ENCODE measurements at places on chromosomes 7 and 10. TPM values are rescaled to one million over a fixed set of nuclear protein-coding genes. Genes with fewer than 3 reads are reported as not detected.

- H3K4me3 ChIP-seq: no peak overlapping the region
- no peak overlapping the region for H3K27ac ChIP-seq
- peaks cover 5% of the 10 kb centered on the region for H3K4me1 ChIP-seq
- H3K36me3 ChIP-seq: no peaks in the 10 kb centered on the region
- DNase-seq: no peak
- H3K27me3 ChIP-seq: no peaks in the 10 kb centered on the region
Observed at GRCh38 chr10:60176925-60177324, 212.8 kb downstream of the ANK3 start.

DNA sequence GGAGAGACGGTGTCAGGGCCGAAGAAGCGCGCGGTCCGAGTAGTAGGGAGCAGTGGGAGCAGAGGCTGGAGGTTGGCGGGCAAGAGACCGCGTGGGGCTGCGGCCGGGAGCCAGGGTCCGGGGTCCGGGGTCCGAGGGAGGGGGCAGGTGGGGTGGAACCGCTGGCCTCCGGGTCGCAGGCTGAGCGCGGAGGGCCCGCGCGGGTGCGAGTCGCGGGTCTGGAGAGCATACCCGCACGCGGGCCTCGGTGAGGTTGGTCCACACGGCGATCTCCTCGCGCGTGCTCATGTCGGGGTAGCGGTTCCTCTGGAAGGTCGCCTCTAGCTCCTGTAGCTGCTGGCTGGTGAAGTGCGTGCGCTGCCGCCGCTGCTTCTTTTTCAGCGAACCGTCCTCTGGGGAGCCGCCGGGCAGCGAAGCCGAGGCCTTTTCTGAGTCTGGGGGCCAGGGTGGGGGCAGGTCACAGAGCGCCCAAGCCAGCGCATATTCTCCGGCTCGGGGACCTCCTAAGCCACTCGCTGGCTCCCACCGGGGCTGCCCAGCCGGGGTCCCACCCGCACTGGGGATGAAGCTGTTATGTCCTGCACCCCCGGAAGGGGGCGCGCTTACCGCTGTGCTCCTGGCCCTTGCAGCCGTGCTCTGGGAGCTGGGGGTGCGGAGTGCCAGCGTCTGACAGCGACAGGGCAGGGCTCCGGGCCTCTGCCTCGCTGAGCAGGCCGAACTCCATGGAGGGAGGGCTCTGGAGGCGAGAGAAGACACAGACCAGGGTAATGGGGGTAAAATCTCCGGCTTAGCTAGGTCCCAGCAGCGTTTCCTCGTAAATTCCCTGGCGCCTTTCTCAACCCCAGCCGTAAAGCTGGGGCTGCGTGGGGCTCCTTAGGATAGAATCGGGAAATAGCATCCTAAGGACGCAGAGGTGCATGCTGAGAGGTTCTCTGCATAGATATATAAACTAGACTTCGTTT lies 5.5 kb downstream of the ELOVL3 start:
- H3K36me3 ChIP-seq: no peaks in the 10 kb centered on the region
- no peak for DNase-seq
- H3K27ac ChIP-seq: no peak overlapping the region
- H3K4me1 ChIP-seq: peaks cover 21% of the 10 kb centered on the region
- peaks cover 34% of the 10 kb centered on the region for H3K27me3 ChIP-seq

DNA sequence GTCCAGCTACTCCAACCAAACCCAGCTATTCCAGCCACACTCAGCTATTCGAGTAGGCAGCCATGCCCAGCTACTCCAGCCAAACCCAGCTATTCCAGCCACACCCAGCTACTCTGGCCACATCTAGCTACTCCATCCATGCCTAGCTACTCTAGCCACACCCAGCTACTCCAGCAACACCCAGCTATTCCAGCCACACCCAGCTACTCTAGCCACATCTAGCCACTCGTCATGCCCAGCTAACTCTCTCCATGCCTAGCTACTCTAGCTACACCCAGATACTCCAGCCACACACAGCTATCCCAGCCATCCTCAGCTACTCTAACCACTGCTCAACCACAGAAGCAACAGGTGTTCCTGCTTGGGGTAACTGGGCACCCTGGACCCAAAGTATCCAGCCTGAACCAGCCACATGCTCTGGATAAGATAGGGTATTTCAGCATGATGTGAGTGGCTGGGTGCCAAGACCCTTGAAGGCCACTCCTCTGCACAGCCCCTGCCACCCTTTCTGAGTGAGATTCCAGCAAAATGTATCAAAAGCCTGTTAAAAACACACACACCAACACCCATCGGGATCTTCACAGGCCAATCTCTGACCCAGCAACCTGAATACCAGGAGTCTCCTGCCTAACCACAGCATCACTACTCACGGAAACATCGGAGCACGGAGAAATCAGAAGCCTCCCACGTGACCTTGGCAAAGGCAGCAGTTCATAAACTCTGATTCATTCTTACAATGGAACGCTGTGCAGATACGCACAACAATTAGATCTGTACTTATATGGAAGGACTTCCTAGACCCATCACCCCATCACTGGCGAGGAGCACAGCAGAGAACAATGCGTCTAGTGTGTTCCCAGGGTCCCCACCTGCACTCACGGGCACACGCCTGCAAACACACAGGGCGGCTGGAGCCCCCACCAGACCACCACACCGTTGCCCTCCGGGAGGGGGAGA lies 51.8 kb upstream of the DNAAF5 start:
- H3K27ac ChIP-seq: no peak overlapping the region
- no peak for DNase-seq
- no peaks in the 10 kb centered on the region for H3K27me3 ChIP-seq
- no peak overlapping the region for H3K4me3 ChIP-seq
- H3K4me1 ChIP-seq: no peaks in the 10 kb centered on the region

DNA sequence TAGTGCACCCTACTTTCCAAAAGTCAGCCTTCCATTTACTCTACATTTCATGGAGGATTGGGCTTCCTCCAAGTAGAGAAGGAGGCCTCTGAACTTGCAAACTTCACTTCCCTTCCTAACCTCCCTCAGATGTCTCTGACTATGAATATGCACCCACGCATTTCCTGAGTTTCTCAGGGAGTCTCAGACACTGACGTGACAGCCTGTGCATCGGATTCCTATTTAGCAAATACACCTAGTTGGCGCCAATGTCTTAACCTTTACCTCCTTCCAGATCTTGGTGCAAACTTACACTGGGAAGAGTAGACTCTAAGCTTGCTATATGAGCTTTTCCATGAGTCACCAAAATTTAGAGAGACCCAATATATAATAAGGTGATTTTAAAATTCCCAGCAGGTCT lies 920.1 kb upstream of the AUTS2 start:
- no peak for DNase-seq
- no peaks in the 10 kb centered on the region for H3K36me3 ChIP-seq
- no peaks in the 10 kb centered on the region for H3K4me1 ChIP-seq
- no peak overlapping the region for H3K27ac ChIP-seq

GRCh38 chr7:27409776-27410175 lies 167.2 kb downstream of the EVX1 start:
- H3K4me1 ChIP-seq: no peaks in the 10 kb centered on the region
- no peaks in the 10 kb centered on the region for H3K27me3 ChIP-seq
- no peaks in the 10 kb centered on the region for H3K36me3 ChIP-seq
- DNase-seq: no peak
- H3K4me3 ChIP-seq: no peak overlapping the region

CALHM3 gene
- not detected for polyA plus RNA-seq

GRCh38 chr7:111765751-111766643 lies 203.7 kb upstream of the IMMP2L start:
- H3K4me1 ChIP-seq: no peaks in the 10 kb centered on the region
- H3K4me3 ChIP-seq: no peak overlapping the region
- no peak for DNase-seq
- H3K27ac ChIP-seq: no peak overlapping the region
- peaks cover 4% of the 10 kb centered on the region for H3K36me3 ChIP-seq

CLDN12 gene
- 62.5 TPM for polyA plus RNA-seq

DNA sequence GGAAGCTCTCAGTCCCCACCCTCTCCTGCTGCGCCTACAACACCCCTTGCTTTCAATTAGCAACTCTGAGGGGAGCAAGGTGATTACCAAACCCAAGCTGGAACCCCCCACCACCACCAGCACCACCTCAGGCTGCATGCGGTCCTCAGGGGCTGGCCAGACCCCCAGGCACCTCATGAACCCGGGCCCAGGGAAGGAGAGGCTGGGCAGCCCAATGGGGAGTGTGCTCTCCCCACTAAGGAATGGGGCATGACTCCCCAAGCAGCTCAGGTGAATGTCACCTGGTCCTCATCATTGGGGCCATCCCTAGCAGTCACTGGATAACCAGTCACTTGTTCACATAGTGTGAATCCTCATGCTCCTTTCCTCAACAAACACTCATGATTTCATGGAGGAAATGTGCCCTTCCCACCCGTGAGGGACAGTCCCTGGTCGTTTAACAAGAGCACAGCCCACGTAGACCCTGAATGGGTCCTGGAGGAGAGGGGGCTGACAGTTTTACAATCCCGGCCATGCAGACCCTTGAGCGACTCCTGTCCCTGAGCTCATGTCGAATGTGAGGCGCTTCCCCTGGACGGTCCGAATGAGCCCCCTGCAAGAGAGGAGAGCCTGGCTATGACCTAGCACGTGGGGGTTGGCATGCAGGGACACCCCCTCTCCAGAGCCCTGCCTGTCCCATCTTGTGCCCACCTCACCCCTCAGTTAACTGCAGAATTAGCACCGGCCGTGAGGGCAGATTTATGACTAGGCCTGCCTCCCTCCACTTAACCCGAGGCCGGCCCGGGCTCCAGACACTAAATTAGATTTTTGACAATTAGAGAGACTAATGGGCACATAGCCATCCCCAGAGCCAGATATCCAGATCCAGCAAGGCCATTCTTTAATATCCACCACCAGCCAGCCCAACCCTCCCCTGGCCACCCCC lies 29.1 kb downstream of the POLL start:
- H3K4me1 ChIP-seq: peaks cover 14% of the 10 kb centered on the region
- H3K27me3 ChIP-seq: no peaks in the 10 kb centered on the region
- no peak overlapping the region for H3K4me3 ChIP-seq
- no peaks in the 10 kb centered on the region for H3K36me3 ChIP-seq

CRHR2 gene
- polyA plus RNA-seq: not detected

GRCh38 chr10:26809973-26810372 lies 50.8 kb downstream of the ABI1 start:
- DNase-seq: no peak
- peaks cover 6% of the 10 kb centered on the region for H3K4me1 ChIP-seq
- no peaks in the 10 kb centered on the region for H3K36me3 ChIP-seq

DNA sequence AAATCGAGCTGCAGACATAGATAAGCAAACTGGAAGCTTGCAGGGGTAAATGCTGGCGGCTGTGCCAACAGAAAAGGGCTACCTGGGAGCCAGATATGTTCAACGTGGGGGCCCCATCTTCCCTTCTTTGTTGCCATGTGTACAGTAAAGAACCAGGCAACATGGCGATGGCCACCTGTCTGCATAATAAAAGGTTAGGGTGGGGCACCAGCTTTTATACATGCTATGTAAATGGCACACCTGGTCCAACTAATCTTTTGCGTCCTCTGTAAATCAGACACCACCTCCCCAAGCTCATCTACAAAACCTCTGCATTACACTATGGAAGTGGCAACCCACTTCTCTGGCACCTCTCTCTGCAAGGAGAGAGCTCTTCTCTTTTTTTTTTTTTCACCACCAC lies 13.9 kb downstream of the BUD31 start:
- no peak overlapping the region for H3K27ac ChIP-seq
- H3K27me3 ChIP-seq: no peaks in the 10 kb centered on the region
- H3K36me3 ChIP-seq: peaks cover 33% of the 10 kb centered on the region
- no peaks in the 10 kb centered on the region for H3K4me1 ChIP-seq
- no peak overlapping the region for H3K4me3 ChIP-seq

PIK3AP1 gene
- 0.09 TPM for polyA plus RNA-seq

DNA sequence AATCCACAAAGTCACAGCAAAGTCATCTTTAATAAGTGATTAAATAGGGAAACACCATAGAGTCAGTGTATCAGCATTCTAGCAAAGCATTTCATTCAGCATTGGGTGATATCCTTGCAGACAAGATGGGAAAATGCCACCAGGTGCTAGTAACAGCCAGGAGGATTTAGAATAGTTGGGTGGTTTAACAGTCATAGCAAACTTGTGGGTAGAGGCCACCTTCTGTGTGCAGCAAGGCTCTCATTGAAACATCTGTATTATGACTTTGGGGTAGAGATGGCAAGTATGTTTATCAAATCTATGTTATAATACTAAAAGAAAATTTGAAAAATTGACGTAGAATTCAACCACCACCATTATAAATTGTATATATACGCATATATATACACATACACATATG lies 26.4 kb upstream of the ADO start:
- peaks cover 5% of the 10 kb centered on the region for H3K27me3 ChIP-seq
- peaks cover 3% of the 10 kb centered on the region for H3K4me1 ChIP-seq
- H3K4me3 ChIP-seq: no peak overlapping the region
- H3K36me3 ChIP-seq: no peaks in the 10 kb centered on the region

DNA sequence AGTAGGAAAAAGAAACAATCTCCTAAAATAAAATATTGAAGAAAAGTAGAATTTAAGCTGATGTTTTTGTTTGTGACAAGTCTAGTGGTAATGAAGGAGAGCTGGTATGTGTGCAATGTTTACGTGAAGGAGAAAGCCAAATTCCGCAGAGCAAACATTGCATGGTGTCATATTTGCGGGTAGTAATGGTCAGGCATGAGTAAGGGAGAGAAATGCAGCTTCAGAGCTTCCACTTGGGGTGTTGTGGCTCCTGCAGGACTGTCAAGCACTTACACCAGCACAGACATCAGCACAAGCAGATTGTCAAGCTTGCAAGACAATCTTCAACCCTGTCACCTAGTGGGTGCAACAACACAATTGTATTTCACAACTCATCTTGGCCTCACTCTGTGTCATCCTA lies 136.5 kb upstream of the ETV1 start:
- DNase-seq: no peak
- H3K4me1 ChIP-seq: no peaks in the 10 kb centered on the region
- H3K27ac ChIP-seq: no peak overlapping the region
- H3K27me3 ChIP-seq: no peaks in the 10 kb centered on the region
- no peaks in the 10 kb centered on the region for H3K36me3 ChIP-seq

PNLIP gene
- polyA plus RNA-seq: not detected

CALHM1 gene
- not detected for polyA plus RNA-seq

MINDY4 gene
- polyA plus RNA-seq: 1.8 TPM

CYP2C19 gene
- not detected for polyA plus RNA-seq

KLLN gene
- 0.10 TPM for polyA plus RNA-seq

A1CF gene
- 0.02 TPM for polyA plus RNA-seq

DNA sequence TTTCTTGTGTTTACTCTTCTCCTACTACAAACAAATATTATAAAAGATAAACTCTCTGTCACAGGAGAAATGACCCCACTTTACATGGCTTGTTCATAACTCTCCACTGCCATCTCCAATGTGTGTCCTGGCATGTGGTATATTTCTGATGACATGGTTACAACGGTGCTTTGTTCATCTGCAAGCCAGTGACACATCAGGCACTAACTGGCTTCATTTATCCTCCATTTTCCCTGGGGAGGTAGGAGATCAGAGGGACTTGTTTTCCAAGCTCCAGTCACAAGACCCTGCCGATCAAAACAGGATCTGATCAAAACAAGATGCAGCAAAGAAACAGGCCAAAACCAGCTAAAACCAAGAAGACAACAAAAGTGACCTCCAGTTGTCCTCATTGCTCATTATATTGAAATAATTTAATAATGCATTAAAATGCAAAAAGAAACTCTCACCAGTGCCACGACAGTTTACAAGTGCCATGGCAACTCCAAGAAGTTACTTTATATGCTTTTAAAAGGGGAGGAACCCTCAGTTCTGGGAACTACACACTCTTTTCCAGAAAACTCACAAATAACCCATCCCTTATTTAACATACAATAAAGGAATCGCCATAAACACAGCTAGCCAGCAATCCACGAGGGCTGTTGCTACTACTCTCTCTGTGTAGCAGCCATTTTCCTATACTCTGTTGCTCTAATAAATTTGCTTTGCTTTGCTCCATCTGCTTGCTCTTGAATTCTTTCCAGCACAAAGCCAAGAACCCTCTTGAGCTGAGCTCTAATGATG lies 224.2 kb downstream of the XPNPEP1 start:
- H3K27me3 ChIP-seq: no peaks in the 10 kb centered on the region
- DNase-seq: no peak
- H3K4me3 ChIP-seq: no peak overlapping the region
- H3K27ac ChIP-seq: no peak overlapping the region
